ENCODE measurements at places on chromosomes 16 and 17.

DNA sequence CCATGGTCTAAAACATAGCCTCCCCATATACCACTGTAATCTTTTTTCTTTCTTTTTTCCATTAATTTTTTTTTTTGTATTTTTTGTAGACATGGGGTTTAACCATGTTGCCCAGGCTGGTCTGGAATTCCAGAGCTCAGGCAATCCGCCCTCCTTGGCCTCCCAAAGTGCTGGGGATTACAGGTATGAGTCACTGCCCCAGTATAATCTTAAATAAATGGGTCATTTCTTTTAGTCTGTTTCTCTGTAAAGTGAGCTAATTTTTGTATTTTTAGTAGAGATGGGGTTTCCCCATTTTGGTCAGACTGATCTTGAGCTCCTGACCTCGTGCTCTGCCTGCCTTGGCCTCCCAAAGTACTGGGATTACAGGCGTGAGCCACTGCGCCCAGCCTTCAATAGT is 5.7 kb upstream of the NME1 start:
- DNase-seq, result no peak

- DNase-seq, result no peak
Observed at GRCh38 chr17:41792845-41793783, 6.6 kb upstream of the JUP start.

DNA sequence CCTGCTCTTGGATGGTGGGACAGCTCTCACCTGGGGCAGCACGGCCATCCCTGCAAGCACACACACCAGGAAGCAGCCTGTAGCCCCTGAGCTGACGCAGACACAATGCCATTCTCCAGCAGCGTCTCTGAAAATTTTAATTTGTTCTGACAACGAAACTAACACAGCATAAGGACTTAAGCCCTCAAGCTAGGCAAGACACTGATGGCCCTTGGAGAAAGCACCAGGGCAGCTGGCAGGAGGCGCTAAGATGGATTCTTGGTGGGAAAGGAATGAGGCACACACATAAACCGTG is 2.7 kb upstream of the LIMD2 start:
- DNase-seq, result no peak

- no peak for DNase-seq
Observed at GRCh38 chr16:48235058-48235555, 9.0 kb upstream of the LONP2 start.

- no peak for DNase-seq
Observed at GRCh38 chr17:59527931-59528330, 37.5 kb upstream of the DHX40 start.

GRCh38 chr17:2704031-2704889 is 7.3 kb downstream of the CLUH start:
- DNase-seq, result no peak

DNA sequence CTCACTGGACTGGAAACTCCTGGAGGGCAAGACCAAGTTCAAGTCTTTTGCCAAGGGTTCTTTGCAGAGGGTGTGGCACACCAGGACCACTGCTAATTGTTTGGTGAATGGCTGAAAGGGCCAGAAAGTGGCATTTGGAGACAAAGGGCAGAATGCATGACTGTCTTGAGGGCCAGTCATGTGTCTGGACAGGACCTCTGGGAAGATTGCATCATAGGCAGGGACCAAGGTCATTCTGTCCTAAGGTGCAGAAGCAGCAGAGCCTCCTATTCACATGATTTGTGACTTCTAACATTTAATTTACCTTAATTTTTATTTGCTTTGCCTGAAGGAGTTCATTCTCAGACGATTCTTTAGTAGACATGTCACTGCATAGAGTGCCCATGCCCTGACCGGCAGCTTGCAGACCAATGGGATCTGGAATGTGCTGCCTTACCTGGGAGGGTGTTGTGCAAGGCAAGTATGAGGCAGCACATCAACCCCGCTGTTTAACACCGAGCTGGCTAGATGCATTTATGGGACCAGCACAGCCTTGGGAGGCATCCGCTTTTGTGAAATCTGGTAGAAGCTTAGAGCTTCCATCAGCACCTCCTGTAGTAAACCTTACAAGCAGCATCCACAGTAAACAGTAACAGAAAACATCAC is 62.3 kb upstream of the MAF start:
- no peak for DNase-seq

GRCh38 chr17:76198702-76199101 is 41.6 kb downstream of the RNF157 start:
- no peak for DNase-seq

GRCh38 chr17:3167574-3167973 is 29.7 kb upstream of the OR1A2 start:
- DNase-seq, result no peak

DNA sequence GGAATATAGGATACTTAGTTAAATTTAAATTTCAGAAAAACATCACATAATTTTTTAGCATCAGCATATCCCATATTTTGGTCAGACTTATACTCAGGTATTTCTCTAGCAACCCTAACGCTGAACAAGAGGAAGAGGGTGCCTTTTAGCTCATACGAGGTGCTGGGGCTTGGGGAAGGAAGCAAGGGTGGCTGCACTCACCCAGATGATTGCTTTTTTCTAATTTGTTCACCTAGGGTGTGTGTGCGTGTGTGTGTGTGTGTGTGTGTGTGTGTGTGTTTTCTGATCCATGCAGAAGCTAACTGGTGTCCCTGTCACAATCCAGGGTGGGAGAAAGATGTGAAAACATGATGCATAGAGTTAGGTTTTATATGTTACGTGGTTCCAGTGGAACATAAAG is 81.2 kb downstream of the WNT3 start:
- DNase-seq, result no peak

DNA sequence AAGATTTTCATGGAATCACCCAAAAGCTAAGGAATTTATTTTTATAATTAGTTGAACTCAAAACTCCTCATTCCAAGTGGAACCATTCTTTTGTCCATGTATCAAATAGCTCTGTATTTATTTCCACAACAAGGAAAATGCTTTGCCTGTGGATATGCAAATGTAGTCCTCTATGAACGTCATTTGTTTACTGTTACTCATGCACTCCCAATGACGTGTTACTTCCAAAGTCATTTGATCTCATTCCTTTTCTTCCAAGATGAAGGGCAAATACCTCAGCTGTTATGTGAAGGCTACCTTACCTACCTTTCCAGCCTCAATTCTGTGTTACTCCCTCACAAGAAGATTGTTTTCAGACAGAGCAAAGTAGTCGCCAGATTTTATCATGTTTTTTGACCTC is 83.7 kb downstream of the ITFG1 start:
- DNase-seq, result no peak

Measured in stimulated activated CD8-positive, alpha-beta memory T cell treated with anti-CD3 and anti-CD28 coated beads, Interleukin-2, amount 100 ng/mL, for 48 hours (primary cell).